GM23248 (cell line): ENCODE measurements at places on chromosomes 7 and 10.
A peak's percentile ranks its signal among the peaks of the same experiment; 100 is the strongest.

GRCh38 chr7:128350708-128351295 lies 7.1 kb upstream of the RBM28 start:
- DNase-seq: no peak

GRCh38 chr10:24894309-24894708 lies 58.1 kb downstream of the PRTFDC1 start:
- DNase-seq: peak; percentile 75

GRCh38 chr7:106891548-106892410 lies 26.7 kb downstream of the PIK3CG start:
- no peak for DNase-seq

DNA sequence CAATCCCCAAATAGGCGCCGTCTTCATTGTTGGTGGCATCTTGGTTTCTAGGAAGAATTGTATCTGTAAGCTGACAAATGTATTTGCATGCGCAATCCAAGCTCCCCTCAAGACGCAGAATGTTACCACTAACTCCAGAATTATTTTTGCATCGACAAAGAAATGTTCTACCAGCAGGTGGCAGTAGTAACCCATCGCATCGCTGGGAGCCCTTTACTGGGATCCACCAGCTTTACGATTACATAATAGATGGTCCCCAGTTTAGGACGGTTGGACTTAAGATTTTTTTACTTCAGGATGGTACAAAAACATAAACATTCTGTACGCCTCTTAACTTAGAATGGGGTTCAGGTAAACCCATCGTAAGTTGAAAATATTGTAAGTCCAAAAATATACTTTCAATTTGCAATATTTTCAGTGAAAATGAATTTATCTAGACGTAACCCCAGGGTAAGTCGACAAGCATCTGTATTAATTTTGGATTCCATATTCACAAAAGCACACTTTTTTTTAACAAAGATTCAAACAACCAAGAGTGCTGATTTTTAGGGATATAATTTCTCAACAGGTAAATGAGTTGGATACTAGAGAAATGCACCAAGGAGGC lies 114.0 kb upstream of the COBL start:
- peak; percentile 62 for DNase-seq

GRCh38 chr7:30226614-30227268 lies 57.7 kb upstream of the ZNRF2 start:
- DNase-seq: no peak

- no peak for DNase-seq
Observed at GRCh38 chr7:34900891-34901513, 136.3 kb downstream of the DPY19L1 start.

- DNase-seq: peak; percentile 57
Observed at GRCh38 chr7:5396542-5396941, 27.1 kb downstream of the TNRC18 start.

DNA sequence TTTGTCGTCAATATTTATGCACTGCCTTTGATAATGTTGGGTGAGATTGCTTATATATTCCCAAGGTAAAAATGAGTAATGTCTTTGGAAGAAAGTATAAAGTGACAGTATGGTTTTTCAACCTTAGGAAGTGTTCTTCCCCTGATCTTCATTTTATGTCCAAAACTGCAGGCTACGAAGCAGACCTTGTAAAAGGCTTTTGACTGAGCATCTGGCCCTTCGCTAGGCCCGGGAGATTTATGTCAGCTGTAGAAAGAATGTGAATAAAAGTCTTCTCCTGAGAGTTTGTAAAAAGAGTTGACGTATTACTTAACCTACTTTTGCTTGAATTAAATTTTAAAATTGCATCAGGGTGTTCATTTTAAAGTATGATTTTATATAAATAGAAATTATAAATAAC lies 116.8 kb downstream of the CPED1 start:
- no peak for DNase-seq

- peak; percentile 63 for DNase-seq
Observed at GRCh38 chr7:101950450-101951119, 133.2 kb downstream of the CUX1 start.

DNA sequence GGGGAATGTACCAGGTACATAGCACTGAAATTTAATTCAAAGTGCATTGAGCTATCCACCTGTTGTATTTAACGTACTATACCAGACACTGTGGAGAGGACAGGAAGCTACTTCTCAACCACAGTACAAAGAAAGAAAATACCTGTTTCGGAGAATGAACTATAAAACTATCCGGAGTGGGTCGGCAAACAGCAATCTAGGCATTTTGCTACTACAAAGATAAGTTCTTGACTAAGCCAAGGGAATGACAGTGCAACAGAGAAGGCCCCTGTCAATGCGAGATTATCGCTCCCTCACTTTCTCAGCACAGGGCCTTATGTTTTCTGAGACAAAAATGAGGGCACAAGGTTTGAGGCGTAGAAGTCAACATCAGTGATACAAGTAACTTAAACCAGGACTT lies 27.4 kb downstream of the SFMBT2 start:
- no peak for DNase-seq

- peak; percentile 71 for DNase-seq
Observed at GRCh38 chr7:30612658-30613265, 18.1 kb downstream of the GARS1 start.

GRCh38 chr10:81873932-81874816 lies 820 bp upstream of the NRG3 start:
- peak; percentile 13 for DNase-seq

GRCh38 chr7:135993950-135994349 lies 16.8 kb upstream of the MTPN start:
- DNase-seq: no peak

GRCh38 chr10:13671904-13672303 lies 85.1 kb downstream of the PRPF18 start:
- DNase-seq: no peak

- DNase-seq: peak; percentile 73
Observed at GRCh38 chr7:43648473-43649406, 65.8 kb downstream of the STK17A start.

GRCh38 chr10:126198681-126199080 lies 189.6 kb downstream of the ADAM12 start:
- peak; percentile 53 for DNase-seq
